Stimulated activated naive CD4-positive, alpha-beta T cell treated with Interleukin-2 at 50 U/mL for 16 hours (primary cell): ENCODE measurements at places on chromosomes 11 and 22.

GRCh38 chr22:31958625-31959239 is 14.4 kb downstream of the YWHAH start:
- peak; percentile 24 for DNase-seq

DNA sequence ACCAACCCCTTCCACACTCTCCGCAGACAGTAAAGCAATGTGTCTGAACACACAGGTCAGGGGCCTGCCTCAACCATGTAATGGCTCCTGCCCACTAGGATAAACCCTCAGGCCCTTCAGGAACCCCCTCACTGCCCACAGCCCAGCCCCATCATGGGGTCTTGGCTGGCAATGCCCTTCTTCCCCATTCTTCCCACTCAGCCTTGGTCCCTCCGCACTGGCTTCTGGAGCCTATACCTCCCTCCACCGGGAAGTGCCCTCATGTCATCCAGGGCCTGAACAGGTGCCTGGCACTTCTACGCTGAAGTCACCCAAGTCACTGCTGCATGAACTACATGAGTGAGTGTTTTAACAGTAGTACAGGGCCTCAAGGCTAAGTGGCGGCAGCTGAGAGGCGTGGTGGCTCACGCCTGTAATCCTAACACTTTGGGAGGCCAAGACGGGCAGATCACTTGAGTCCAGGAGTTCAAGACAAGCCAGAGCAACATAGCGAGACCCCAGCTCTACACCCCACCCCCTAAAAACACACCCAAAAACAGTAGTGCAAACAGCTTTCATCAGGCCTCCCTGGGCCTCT is 74.8 kb upstream of the PITPNB start:
- no peak for DNase-seq

GRCh38 chr11:72081821-72082453 is 1.3 kb downstream of the LRRC51 start:
- DNase-seq: no peak

DNA sequence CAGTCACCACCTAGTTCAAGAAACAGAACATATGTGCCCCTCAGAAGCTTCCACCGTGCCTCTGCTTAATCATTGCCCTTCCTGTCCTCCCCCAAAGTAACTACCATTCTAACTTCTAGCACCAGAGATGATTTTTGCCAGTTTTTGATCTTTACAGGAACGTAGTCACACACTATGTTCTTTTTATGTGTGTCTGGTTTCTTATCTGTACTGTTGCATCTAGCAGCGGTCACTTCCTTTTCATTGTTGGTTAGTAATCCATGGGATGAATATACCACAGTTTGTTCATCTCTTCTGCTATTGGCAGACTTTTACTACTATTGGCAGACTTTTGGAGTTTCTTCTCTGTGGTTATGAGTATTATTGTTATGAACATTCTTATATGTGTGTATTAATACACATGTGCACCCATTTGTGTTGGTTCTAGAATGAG is 34.6 kb downstream of the SPECC1L start:
- DNase-seq: peak; percentile 2

DNA sequence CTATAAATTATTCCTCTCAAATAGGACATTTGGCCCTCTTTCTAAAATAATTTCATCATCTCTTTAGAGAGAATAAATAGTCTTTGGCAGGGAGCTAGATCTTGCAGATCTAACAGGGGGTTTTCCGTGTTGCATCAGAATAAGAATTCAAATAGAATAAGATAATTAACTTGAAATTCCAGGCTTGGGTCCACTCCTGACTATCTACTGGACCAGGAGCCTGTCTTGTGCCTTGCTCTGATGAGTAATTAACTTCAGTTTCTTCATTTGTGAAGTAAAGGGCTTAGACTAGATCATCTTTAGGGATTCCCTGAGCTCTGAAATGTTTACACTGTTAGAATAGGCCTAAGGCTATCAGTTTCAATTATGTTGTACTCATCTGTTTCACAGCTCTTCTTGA is 23.5 kb upstream of the TMEM123 start:
- no peak for DNase-seq

DNA sequence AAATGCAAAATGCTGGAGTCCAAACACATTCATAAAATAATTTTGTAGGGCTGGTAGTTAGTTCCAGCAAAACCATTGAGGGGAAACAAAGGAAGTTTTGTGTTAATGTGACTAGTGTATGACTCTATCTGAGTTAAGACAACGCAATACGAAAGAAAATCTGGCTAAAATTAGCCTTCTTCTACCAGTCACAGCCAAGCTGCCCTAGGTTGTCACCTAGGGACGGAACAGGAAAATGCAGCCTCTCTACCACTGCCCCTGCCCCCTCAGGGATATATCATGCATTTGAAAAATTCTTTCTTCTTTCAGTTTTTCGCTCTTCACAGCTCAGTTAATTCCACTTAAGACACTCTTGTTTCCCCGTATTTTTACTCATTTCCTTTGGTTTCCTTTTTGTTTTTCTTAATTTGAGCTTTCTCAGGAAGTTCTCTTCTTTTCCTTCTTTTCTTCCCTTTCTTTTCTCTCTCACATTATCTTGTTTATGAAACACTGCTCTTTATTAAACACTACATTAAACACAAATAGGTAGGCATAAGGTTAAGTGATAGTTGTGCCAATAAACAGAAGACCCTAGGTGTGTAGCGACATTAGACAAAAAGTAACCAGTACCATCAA is 30.6 kb downstream of the KIRREL3 start:
- no peak for DNase-seq

DNA sequence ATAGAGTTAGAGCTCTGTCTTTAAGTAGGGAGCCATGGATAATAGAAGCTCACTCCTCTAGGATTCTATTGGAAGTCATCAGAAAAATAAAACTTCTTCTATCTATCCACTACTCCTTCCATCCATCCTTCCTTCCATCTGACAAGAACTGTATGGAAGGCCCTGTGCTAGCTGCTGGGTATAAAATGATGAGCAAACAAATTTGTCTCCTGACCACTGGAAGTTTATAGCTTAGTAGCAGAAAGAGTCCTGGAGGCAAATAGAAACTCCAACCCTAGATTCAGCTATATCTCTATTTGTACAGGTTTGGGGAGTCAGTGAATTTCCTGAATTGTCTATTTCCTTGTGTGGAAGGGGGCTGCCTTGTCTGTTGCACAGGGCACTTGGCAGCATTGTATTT is 136.6 kb downstream of the ME3 start:
- DNase-seq: no peak

DNA sequence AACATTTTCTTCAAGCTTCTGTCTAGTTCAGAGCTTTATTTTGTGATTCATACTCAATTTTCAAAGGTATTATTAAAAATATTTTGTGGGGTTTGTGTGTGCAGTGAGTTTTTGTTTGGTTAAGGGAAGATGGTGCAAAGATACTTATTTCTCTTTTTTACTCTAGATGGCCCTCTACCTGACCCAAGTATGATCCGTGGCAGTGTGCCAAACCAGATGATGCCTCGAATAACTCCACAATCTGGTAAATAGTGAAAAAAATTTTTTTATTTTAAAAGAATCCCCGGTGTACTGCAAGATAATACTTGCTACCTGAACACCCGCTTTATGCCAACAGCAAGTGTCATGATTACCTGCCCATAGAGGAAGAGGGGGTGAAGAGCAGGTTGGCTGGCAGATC is 54.2 kb downstream of the EP300 start:
- DNase-seq: no peak

DNA sequence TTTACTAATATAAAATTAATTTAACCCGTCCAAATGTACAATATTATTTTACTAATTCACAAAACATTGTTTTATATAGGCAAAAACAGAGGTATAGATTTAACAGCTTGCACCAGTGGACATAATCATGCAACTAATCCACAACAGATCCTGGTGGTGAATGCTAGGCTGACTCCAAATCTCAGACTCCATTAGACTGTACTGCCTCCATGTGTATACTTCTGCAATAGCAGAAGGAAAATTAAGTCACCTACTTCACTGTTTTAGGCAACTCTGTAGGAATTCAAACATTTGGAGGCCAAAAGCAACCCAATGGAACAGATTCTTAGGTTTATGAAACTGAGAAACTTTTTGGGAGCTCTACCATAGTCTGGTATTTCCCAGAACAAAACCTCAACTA is 30.0 kb upstream of the RAB39A start:
- DNase-seq: no peak

DNA sequence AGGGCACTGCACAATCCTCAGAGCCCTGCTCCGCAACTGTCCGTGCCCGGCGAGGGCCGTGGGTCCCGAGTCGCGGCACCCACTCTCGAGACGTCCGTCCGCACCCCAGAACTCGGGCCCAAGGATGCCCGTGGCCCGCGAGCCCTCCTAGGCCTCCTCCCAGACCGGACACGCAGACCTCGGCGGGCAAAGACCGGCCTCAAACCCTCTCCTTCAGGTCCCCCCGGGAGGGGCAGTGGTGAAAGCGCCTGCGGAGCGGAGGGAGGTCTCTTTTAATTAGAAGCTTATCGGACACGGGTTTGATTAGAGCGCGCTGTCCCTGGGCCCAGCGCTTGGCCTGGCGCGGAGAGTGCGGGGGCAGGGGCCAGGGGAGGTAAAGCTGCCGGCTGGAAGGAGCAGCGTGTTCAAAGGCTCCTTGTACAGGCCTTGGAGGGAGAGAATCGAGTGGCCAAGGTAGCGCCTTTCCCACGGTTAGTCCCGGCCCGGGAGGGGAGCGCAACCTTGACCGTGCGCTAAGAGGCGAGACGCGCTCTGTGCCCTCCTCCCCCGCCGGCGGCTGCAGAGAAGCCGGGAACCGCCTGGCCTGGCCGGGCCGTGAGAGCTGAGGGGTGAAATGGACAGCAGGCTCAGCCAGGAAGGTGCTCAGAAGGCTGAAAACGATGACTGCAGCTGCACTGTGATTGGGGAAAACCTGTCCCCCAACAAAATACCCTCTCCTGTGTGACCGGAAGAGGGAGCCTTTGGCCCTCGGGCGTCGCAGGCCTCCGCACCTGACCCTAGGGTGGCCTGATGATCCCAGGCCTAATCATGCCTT is 4.6 kb downstream of the WT1 start:
- no peak for DNase-seq

DNA sequence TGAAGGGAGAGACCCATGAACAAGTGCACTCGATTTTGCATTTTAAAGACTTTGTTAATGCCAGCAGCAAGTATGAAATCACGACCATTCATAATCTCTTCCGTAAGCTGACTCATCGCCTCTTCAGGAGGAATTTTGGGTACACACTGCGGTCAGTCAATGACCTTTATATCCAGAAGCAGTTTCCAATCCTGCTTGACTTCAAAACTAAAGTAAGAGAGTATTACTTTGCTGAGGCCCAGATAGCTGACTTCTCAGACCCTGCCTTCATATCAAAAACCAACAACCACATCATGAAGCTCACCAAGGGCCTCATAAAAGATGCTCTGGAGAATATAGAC is 5.9 kb downstream of the SERPIND1 start:
- DNase-seq: no peak

- no peak for DNase-seq
Measured at GRCh38 chr22:39247361-39247760, 2.6 kb upstream of the PDGFB start.

DNA sequence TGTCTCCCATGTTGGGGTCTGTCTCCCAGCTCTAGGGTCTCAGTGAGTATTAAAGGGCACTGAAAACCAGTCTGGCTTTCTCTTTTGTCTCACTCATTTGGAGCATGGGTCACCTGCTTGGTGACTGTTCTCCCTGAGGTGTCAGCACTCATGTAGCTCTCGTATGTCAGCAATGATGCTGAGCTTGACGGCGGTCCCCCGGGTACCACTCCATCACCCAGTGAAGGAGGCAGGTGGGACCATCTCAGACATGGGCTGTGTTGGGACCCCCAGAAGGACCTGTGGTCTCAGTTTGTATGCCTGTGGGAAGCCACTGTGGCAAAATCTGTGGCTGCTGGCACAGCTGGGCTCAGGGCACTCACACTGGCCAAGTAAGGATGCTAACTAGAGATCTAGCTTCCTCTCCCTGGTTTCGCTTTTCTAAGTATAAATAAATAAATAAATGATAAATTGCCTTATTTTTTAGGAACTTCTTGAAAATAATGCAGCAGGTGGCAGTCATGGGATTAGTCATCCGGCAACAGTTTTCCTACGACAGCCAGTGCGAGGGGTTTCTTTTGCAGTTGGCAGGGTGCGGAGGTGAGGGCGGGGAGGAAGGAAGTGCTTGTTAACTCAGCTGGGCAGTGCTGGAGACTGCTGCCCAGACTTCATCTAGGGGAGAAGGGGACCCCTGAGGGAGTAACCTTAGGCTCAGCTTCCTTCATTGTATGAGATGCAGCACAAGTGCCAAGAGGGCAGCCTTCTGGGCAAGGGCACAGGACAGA is 48.8 kb downstream of the OSBP2 start:
- DNase-seq: no peak

- DNase-seq: no peak
Measured at GRCh38 chr22:48223488-48224190, 1461.2 kb downstream of the TBC1D22A start.

- no peak for DNase-seq
Measured at GRCh38 chr22:38034884-38035529, 22.2 kb upstream of the PICK1 start.

DNA sequence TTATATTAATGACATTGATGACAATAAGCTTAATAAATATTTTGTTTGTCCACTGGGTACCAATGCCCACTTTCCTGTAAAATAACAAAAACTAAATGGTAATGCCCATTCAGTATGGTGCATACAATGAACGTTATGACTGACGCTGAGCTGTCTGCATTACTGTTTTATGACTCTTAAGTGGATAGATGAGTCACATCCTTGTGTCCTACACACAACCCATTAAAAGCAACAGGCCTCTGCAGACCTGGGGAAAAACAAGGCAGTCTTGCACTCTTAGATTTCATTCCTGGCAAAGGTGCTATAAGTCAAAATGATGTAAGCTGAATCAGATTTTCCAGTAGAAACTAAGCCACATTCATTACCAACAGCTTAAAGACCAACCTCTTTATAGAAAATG is 176.3 kb upstream of the TMEM45B start:
- peak; percentile 7 for DNase-seq

- no peak for DNase-seq
Measured at GRCh38 chr11:121213362-121213893, 79.1 kb upstream of the SC5D start.

- no peak for DNase-seq
Measured at GRCh38 chr22:45966320-45966894, 10.6 kb downstream of the WNT7B start.

GRCh38 chr11:16604794-16605388 is 133.6 kb upstream of the C11orf58 start:
- DNase-seq: no peak
